ENCODE measurements at places on chromosomes 12 and 14.

DNA sequence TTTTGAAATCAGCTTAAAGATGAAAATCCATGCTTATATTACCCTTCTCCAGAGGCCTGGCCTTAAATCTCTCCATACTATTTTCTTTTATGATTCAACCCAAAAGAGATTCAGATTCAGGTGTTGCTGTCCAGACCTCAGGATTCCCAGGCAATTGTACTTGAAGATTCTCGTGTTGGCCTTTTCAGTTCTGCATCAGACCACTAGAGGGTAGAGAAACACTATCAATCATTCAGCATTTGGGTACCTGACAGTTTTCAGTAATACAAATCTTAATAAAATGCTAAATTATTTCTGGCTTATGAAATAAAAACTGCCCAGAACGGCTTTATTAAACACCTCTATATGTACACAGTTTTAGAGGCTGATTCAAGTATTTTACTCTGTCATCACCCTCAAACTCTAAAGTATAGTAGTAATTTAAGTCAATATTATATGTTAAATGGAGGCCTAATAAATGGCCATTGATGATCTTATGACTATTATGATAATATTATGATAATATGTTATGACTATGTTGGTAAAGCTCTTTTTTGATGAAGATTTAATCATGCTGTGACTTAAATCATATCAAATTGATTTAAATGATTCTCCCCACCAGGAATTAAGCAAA, 301.1 kb downstream of the DUSP6 start:
- DNase-seq = peak; percentile 20

DNA sequence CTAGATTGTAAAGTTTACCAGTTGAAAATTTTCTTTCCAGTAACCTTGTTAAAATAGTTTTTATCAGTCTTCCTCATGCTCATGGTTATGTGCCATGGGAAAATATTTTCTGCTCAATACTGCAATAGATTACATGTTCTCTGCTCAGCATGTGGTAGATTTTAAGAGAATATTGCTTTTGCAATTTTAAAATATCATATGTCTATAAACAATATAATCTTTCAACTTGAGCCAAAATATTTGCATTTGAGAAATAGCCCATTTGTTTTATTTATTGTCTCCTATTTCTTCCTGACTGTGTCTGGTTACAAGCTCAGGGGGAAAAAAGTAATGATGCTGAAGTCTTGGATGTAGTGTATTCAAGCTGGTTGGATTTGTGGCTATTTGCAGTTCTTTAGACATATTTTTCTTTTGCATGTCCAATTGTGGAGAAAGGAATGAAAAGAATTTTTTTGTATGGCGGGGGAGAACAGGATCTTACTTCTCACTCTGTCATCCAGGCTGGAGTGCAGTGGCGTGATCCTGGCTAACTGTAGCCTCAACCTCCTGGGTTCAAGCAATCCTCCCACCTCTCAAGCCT, 342.6 kb upstream of the NAV3 start:
- DNase-seq = no peak

- DNase-seq = no peak
These were observed 2.3 kb downstream of the ATXN7L3B start for GRCh38 chr12:74539765-74540526.

- DNase-seq = no peak
These were observed 192.1 kb upstream of the AMIGO2 start for GRCh38 chr12:47271800-47272239.

GRCh38 chr14:89312932-89313331, 104.1 kb downstream of the FOXN3 start:
- DNase-seq = no peak

- DNase-seq = no peak
These were observed 7.3 kb downstream of the GPR84 start for GRCh38 chr12:54356951-54357356.

DNA sequence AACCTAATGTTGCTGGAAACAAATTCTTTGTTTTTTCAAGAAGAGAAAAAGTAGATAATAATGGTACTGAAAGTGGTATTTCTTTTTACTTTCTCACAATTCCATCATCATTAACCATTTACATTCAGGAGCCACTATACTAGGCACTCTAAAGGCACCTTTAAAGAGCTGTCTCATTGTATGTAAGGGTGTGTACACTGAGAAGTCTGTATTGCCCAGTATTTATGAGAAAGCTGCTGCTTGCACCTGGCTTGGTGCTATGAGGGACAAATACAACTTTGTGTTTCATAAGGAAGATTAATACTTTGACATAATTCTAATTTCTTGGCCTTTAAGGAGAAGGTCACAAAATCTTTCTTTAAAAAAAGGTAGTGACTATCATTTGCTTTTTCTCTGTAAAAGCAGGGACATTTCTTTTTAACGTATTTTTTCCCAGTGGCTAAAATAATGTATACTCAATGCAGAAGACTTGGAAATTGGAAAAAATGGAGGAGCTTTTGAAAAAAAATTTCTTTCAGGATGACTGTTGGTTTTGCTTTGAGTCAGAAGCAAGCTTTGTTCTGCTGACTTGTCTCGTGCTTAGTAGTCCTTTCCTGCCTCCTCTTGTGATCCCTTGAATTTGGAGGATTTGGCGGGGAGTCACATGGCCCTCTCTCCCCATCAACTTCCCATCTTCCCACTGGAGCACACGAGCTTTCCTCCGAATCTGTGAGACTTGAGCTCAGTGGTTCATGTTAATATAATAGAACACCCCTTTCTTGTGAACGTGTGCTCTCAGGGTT, 50.1 kb downstream of the RASSF3 start:
- no peak for DNase-seq

DNA sequence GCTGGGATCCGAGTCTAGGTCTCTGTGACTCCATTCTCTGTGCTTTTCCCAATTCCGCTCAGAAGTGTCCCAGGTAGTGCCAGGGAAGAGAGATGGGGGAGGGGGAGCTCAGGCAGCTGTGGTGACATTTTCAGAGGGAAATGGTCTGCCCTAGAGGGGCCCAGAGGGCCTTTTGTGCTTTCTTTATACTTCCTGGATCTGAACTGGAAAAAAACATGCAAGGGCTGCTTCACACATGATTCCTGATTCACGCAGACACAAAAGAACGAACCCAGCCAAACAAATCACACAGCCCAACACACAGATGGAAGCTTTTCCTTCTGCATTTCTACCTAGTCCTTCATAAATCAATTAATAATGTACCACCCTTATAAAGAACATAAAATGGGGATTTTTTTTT, 26.5 kb downstream of the GPR68 start:
- DNase-seq = no peak

GRCh38 chr12:42091769-42092168, 52.9 kb downstream of the GXYLT1 start:
- DNase-seq = no peak

All from stimulated activated CD4-positive, alpha-beta T cell treated with anti-CD3 and anti-CD28 coated beads, TNF-alpha, amount 100 ng/mL, for 24 hours (primary cell).